ENCODE measurements at places on chromosomes 6 and 20.
A peak's percentile ranks its signal among the peaks of the same experiment; 100 is the strongest.

- H3K36me3 ChIP-seq: no peaks in the 10 kb centered on the region
- peaks cover 13% of the 10 kb centered on the region for H3K4me1 ChIP-seq
- no peak overlapping the region for H3K27ac ChIP-seq
- no peaks in the 10 kb centered on the region for H3K27me3 ChIP-seq
- DNase-seq: peak; percentile 24
Measured at GRCh38 chr20:10553326-10553984, 118.3 kb downstream of the SLX4IP start.

DNA sequence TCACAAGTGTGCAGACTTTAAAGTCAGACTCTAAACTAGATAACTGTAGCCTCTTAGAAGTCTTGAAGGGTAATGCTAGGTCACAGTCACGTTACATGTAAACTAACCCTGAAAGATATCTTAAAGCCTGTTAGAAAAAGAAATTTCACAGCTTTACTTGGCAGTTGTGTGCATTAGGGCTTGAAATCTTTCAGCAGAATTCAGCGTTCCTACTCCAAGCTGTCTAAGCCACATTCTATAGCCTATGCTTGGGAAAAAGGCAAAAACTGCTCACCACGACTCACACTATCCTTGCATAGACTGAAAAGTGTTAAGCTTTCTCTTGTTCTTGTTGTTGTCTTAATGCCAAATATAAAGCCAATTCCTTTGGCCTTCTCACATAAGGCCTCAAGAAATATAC is 338.0 kb upstream of the SASH1 start:
- no peak overlapping the region for H3K4me3 ChIP-seq
- no peak overlapping the region for H3K27ac ChIP-seq
- DNase-seq: no peak
- no peaks in the 10 kb centered on the region for H3K36me3 ChIP-seq

DNA sequence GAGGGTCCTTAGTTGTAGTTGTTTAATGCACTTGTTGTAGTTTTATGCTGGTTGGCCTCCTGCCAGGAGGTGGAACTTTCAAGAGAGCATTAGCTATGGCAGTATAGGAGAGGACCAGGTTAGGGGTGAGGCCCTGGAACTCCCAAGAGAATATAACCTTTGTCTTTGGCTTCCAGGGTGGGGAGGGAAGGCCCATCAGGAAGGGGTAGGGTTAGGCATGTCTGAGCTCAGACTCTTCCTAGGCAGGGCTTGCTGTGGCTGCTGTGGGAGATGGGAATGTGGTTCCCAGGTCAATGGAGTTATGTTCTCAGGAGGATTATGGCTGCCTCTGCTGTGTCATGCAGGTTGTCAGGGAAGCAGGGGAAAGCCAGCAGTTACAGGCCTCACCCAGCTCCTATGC is 20.0 kb upstream of the GABRR1 start:
- peaks cover 10% of the 10 kb centered on the region for H3K4me1 ChIP-seq
- no peak overlapping the region for H3K27ac ChIP-seq
- no peaks in the 10 kb centered on the region for H3K36me3 ChIP-seq
- no peak for DNase-seq
- H3K4me3 ChIP-seq: no peak overlapping the region
- H3K27me3 ChIP-seq: no peaks in the 10 kb centered on the region

GRCh38 chr20:37841971-37842370 is 61.0 kb upstream of the VSTM2L start:
- H3K4me1 ChIP-seq: no peaks in the 10 kb centered on the region
- H3K4me3 ChIP-seq: no peak overlapping the region
- peaks cover 39% of the 10 kb centered on the region for H3K36me3 ChIP-seq
- H3K27ac ChIP-seq: no peak overlapping the region

Data from T-cell (primary cell).